ENCODE measurements at places on chromosomes 2 and 18. TPM values are rescaled to one million over a fixed set of nuclear protein-coding genes. Genes with fewer than 3 reads are reported as not detected.

DNA sequence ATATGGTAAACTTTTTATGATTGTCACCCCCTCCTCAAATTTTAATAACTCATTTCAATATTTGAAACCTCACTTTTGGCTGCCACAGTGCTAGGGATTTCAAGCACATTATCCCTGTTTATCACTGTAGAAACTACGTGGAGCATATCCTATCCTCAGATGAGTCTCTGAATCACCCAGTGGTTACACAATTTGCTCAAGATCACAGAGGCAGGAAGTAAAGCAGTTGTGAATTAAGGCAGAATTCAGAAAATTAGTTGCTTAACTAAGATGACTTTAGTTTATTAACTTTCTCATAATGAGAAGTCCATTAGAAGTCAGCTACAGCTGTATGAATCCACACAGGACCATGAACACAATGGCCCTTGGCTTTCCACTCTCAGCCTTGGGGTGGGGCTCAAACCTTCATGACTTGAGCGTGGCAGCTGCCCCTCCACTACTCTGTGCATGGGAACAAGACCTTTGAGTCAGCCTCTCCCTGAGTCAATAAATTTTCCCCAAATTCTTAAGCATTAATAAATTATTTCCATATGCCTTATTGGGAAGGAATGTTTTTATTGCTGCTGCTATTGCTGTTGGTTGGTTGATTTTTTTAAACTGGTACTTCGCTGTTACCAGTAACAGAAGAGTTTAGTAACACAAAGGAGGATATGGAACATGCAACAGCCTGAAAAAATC is 369.0 kb downstream of the CBLN2 start:
- no peaks in the 10 kb centered on the region for H3K36me3 ChIP-seq
- no peak overlapping the region for H3K27ac ChIP-seq
- H3K4me3 ChIP-seq = no peak overlapping the region
- no peaks in the 10 kb centered on the region for H3K27me3 ChIP-seq

FBXO48 gene
- total RNA-seq = 2.0 TPM

TNFRSF11A gene
- 3.5 TPM for total RNA-seq

TCF7L1 gene
- total RNA-seq = 27.4 TPM

GRCh38 chr2:202400941-202401340 is 24.8 kb downstream of the BMPR2 start:
- no peak overlapping the region for H3K27ac ChIP-seq
- H3K4me1 ChIP-seq = peaks cover 3% of the 10 kb centered on the region
- DNase-seq = no peak
- no peak overlapping the region for H3K4me3 ChIP-seq
- H3K27me3 ChIP-seq = no peaks in the 10 kb centered on the region
- peaks cover 4% of the 10 kb centered on the region for H3K36me3 ChIP-seq

DNA sequence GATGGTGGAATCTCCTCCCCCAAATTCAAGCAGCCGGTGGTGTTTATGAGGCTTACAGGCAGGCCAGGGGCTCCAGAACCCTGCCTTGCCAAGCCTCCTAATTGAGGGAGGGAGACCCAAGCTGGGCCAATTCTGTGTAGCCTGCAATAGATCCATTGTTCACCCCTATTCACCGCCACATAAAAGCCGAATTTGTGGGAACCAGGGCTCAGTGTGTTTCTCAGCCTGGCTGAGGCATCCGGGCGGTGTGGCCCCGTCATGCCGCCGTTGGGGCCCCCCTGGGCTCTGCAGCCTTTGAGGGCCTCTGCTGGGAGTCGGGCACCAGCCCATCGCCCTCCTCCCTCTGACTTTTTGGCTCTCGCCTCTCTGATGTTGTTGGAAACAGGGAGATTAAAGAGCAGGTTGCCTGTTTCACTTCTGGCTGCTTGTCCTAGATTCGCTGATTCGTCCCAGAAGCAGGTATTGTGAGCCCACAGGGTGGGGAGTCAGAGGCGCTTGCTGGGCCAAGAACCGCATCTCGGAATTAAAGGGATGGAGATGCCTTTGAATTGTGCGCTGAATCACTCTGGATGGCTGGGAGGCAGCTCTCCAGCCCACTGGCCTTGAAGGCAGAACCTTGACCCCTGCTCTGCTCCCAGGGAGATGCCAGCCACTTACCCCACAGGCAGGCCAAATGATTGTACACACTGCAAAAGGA is 14.7 kb upstream of the OTOS start:
- no peak overlapping the region for H3K4me3 ChIP-seq
- peaks cover 25% of the 10 kb centered on the region for H3K27me3 ChIP-seq
- no peak for DNase-seq
- peaks cover 8% of the 10 kb centered on the region for H3K4me1 ChIP-seq

PJVK gene
- total RNA-seq = 8.0 TPM

RNU2-63P gene
- 4.9 TPM for total RNA-seq

GRCh38 chr18:56789004-56789888 is 138.1 kb downstream of the WDR7 start:
- no peaks in the 10 kb centered on the region for H3K27me3 ChIP-seq
- H3K4me1 ChIP-seq = no peaks in the 10 kb centered on the region
- no peak overlapping the region for H3K4me3 ChIP-seq

DNA sequence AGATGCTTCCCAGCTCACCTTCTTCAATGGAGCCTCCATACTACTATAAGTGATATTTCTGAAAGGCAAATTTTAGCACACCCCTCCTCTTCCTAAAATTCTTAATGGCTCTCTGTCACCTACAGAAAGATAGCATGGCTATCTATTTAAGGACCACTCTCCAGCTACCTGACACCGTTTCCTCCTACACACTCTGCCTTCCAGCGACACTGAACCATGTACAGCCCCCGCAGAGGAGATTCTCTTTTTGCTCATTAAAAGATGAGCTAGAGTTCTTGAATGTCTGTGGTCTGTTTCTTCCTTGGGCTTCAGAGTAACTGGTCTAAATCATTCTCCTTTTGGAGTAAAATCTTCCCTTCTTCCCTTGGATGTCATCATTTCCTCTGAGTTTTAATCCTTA is 38.4 kb upstream of the GAREM1 start:
- no peaks in the 10 kb centered on the region for H3K27me3 ChIP-seq
- H3K4me3 ChIP-seq = no peak overlapping the region
- no peak overlapping the region for H3K27ac ChIP-seq
- no peak for DNase-seq

- peak overlapping the region; percentile 48 for H3K4me3 ChIP-seq
- no peaks in the 10 kb centered on the region for H3K36me3 ChIP-seq
- peaks cover 42% of the 10 kb centered on the region for H3K4me1 ChIP-seq
- DNase-seq = no peak
- peaks cover 18% of the 10 kb centered on the region for H3K27me3 ChIP-seq
Observed at GRCh38 chr2:1975060-1975459, 230.7 kb upstream of the PXDN start.

PRSS56 gene
- total RNA-seq = not detected

- no peak overlapping the region for H3K27ac ChIP-seq
- H3K27me3 ChIP-seq = no peaks in the 10 kb centered on the region
Observed at GRCh38 chr2:42651057-42651456, 82.6 kb downstream of the MTA3 start.
